ENCODE measurements at places on chromosomes 1 and 21. TPM values are rescaled to one million over a fixed set of nuclear protein-coding genes. Genes with fewer than 3 reads are reported as not detected.
A peak's percentile ranks its signal among the peaks of the same experiment; 100 is the strongest.

DNA sequence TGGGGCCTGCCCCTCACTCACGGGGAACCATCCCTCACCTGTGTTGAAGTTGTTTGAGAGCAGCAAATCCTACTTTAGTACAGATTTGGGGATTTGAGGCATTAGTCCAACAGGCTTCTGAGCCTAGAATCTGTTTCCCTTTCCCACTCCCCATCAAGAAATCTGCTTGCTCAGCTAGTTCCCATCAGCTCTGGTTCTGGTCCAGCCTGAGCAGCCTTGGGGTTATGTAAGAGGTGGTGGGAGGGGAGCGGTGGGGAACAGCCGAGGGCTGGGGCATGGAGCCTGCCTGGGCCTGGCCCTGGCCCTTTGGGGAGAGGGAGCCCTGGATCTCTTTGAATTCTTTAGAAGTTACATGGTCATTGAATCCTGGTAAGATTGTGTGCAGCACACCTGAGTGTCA lies 4.1 kb downstream of the GSTM5 start:
- no peak for DNase-seq
- no peak overlapping the region for H3K4me3 ChIP-seq
- H3K27ac ChIP-seq: no peak overlapping the region
- no peaks in the 10 kb centered on the region for H3K36me3 ChIP-seq
- H3K27me3 ChIP-seq: peaks cover 7% of the 10 kb centered on the region
- no peaks in the 10 kb centered on the region for H3K4me1 ChIP-seq

DNA sequence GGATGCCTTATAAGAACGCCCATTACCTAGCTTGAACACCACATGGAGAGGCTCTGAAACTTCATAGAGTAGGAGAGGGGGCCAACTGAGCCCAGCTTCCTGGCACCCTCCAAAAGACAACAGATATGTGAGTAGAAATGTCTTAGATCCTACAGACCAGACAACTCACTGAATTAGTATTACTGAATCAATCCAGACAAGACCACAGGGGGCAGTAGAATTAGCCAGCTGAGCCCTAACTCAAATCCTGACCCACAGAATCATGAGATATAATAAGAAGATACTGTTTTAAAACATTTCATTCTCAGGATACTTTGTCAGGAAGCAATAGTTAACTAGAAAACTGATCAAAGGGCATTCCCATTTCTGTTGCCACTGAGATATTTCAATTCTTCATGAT lies 45.8 kb upstream of the C1orf21 start:
- H3K27ac ChIP-seq: no peak overlapping the region
- H3K4me1 ChIP-seq: no peaks in the 10 kb centered on the region
- DNase-seq: no peak
- H3K27me3 ChIP-seq: no peaks in the 10 kb centered on the region

DNA sequence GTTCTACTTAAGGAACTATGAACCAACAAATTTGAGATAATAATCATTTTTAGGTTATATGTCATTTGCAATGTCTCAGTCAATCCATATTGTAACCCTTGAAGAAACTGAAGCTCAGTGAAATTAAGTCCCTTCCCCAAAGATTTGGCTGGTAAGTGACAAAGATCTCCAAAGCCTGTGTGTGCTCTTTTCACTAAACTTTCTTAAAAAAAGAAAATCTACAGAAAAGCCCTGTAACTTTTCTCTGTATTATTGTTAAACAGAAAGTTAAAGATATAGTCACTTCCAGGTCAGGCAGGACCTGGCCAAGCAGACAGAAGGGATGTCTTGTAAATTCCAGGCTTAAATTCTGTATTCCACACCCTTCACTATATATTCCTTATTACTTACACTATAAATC lies 1.5 kb downstream of the LIX1L start:
- H3K27ac ChIP-seq: peak overlapping the region; percentile 93
- DNase-seq: no peak
- peaks cover 69% of the 10 kb centered on the region for H3K4me1 ChIP-seq
- peaks cover 14% of the 10 kb centered on the region for H3K27me3 ChIP-seq
- H3K4me3 ChIP-seq: peak overlapping the region; percentile 72
- no peaks in the 10 kb centered on the region for H3K36me3 ChIP-seq

CD244 gene
- polyA plus RNA-seq: 0.63 TPM

DNA sequence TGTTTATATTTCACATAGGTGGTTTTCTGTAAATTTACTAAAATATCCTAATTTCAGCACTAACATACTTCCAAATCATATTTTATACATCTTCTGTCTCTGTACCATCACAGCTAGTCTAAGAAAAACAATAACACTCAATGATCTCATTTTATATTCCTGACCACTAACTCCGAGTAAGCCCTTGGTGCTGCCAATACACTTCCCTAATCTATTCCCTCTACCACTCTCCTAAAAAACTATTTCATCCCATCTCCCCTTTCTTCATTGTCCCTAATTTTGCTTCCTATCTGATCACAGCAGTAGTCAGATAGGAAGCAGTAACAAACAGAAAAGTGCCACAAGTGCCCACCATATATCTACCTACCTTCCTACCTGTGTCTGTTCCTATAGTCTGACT lies 36.2 kb downstream of the ASH1L start:
- no peaks in the 10 kb centered on the region for H3K4me1 ChIP-seq
- DNase-seq: no peak
- no peak overlapping the region for H3K27ac ChIP-seq
- no peaks in the 10 kb centered on the region for H3K36me3 ChIP-seq
- H3K4me3 ChIP-seq: no peak overlapping the region
- no peaks in the 10 kb centered on the region for H3K27me3 ChIP-seq

- no peaks in the 10 kb centered on the region for H3K36me3 ChIP-seq
- no peaks in the 10 kb centered on the region for H3K4me1 ChIP-seq
- no peak overlapping the region for H3K4me3 ChIP-seq
- H3K27ac ChIP-seq: no peak overlapping the region
- no peaks in the 10 kb centered on the region for H3K27me3 ChIP-seq
- no peak for DNase-seq
Measured at GRCh38 chr1:10561497-10561896, 86.7 kb downstream of the PEX14 start.

OR2T35 gene
- not detected for polyA plus RNA-seq

DNA sequence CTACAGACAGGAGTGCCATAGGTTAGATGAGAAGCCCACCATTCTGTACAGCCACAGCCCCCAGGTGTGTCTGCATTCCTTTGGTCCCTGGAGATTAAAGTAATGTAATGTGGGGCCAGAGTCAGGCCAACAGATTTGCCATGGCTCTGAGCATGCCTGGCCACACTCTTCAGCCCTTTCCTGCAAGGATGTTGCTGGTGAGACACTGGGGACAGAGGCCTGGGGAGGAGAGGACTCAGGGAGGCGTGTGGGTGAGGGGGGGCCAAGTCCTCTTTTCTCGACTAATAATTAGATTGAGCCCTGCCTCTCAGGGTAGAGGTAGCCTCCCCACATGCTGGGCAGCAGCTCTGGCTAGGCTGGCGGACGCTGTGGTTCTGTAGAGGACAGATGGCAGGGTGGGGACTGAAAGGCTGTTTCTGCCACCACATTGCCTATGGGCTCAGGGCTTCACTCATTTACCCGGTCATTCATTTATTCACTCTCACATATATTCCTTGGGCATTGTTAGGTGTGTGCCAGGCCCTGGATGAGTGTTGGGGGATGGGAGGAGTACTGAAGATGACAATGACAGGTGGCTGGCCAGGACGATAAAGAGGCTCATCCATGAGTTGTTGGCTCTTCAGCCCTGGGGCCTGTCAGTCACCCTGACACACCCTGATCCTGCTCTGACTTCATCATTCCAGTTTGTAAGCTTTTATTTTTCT lies 7.1 kb upstream of the PRCC start:
- DNase-seq: no peak
- no peak overlapping the region for H3K27ac ChIP-seq
- no peaks in the 10 kb centered on the region for H3K4me1 ChIP-seq
- no peaks in the 10 kb centered on the region for H3K27me3 ChIP-seq
- H3K36me3 ChIP-seq: no peaks in the 10 kb centered on the region

DNA sequence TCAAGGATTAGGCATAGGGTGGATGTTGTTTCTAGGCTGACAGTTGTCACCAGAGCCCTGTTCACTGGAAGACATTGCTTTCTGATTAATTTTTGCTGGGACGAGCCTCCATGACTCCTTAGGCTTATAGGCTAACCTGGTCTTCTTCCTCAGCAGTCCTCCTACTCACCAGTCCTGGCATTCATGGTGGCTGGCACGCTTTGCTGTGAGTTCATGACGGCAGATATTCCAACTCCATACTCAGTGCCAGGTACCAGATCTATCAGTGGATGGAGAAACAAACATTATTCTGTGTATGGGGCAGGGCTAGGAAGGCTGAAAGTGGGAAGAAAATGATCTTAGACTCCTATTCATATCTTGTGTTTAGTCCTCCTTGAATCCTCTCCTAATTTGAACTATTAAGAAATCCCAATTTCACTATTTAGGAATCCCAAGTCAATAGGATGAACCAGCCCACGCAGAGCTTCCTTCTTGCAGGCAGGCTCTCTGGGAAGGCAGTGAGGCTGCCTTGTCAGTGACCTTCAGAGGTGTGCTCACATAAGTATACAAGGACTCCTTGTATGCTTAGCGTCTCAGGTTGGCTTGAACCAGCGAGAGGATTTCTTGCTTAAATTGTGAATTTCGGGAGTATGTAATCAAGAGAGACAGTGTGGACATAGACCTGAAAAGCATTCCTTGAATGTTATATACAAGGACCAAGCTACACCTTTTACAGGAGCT lies 174.6 kb upstream of the KIAA0040 start:
- no peaks in the 10 kb centered on the region for H3K4me1 ChIP-seq
- DNase-seq: no peak
- no peak overlapping the region for H3K27ac ChIP-seq

GRCh38 chr1:30129001-30129408 lies 594.4 kb downstream of the MATN1 start:
- H3K4me3 ChIP-seq: no peak overlapping the region
- no peak for DNase-seq
- H3K36me3 ChIP-seq: no peaks in the 10 kb centered on the region
- no peaks in the 10 kb centered on the region for H3K27me3 ChIP-seq
- no peak overlapping the region for H3K27ac ChIP-seq
- peaks cover 4% of the 10 kb centered on the region for H3K4me1 ChIP-seq

GRCh38 chr1:11156963-11157362 lies 32.2 kb upstream of the ANGPTL7 start:
- H3K4me1 ChIP-seq: peaks cover 9% of the 10 kb centered on the region
- no peak overlapping the region for H3K27ac ChIP-seq
- H3K4me3 ChIP-seq: no peak overlapping the region
- no peak for DNase-seq
- H3K36me3 ChIP-seq: peaks cover 50% of the 10 kb centered on the region

MCOLN2 gene
- 3.9 TPM for polyA plus RNA-seq

DNA sequence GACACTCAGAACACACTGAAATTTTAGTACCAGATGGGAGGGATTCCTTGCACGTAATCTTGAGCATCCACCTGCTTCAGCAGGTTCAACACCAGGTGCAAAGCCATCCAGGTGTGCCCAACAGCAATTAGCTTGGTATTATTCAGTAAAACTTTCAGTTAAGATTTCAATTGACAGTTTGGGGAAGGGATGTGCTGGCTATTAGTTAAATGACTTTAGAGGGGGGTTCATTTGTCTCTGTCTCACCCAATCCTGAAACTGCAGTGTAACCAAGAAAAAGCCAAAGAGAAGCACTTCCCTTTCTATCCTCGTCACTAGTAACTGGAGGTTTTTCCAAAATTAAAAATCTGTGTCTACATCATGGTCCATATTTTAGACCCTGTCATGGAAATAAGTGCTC lies 90.9 kb downstream of the PIK3R3 start:
- H3K27ac ChIP-seq: no peak overlapping the region
- no peaks in the 10 kb centered on the region for H3K27me3 ChIP-seq
- peaks cover 41% of the 10 kb centered on the region for H3K4me1 ChIP-seq
- no peak overlapping the region for H3K4me3 ChIP-seq

SPATA21 gene
- 0.32 TPM for polyA plus RNA-seq

GRCh38 chr1:118868387-118868786 lies 119.8 kb downstream of the TBX15 start:
- H3K36me3 ChIP-seq: no peaks in the 10 kb centered on the region

- H3K27me3 ChIP-seq: no peaks in the 10 kb centered on the region
- H3K36me3 ChIP-seq: no peaks in the 10 kb centered on the region
- H3K4me1 ChIP-seq: no peaks in the 10 kb centered on the region
- DNase-seq: no peak
Measured at GRCh38 chr1:208393416-208393815, 149.2 kb upstream of the PLXNA2 start.

- H3K27ac ChIP-seq: no peak overlapping the region
- DNase-seq: no peak
- no peaks in the 10 kb centered on the region for H3K27me3 ChIP-seq
- H3K36me3 ChIP-seq: no peaks in the 10 kb centered on the region
- H3K4me1 ChIP-seq: no peaks in the 10 kb centered on the region
- no peak overlapping the region for H3K4me3 ChIP-seq
Measured at GRCh38 chr1:207875532-207875931, 35.4 kb downstream of the CD34 start.

TLCD4 gene
- 12.1 TPM for polyA plus RNA-seq

GRCh38 chr1:192350356-192350755 lies 33.6 kb downstream of the RGS21 start:
- no peaks in the 10 kb centered on the region for H3K27me3 ChIP-seq
- no peak overlapping the region for H3K27ac ChIP-seq

GRCh38 chr21:42107177-42107880 lies 36.2 kb downstream of the UMODL1 start:
- no peaks in the 10 kb centered on the region for H3K27me3 ChIP-seq
- H3K27ac ChIP-seq: no peak overlapping the region
- H3K4me1 ChIP-seq: no peaks in the 10 kb centered on the region
- H3K36me3 ChIP-seq: no peaks in the 10 kb centered on the region
- H3K4me3 ChIP-seq: no peak overlapping the region
- DNase-seq: no peak

KIF26B gene
- polyA plus RNA-seq: 9.0 TPM

DNA sequence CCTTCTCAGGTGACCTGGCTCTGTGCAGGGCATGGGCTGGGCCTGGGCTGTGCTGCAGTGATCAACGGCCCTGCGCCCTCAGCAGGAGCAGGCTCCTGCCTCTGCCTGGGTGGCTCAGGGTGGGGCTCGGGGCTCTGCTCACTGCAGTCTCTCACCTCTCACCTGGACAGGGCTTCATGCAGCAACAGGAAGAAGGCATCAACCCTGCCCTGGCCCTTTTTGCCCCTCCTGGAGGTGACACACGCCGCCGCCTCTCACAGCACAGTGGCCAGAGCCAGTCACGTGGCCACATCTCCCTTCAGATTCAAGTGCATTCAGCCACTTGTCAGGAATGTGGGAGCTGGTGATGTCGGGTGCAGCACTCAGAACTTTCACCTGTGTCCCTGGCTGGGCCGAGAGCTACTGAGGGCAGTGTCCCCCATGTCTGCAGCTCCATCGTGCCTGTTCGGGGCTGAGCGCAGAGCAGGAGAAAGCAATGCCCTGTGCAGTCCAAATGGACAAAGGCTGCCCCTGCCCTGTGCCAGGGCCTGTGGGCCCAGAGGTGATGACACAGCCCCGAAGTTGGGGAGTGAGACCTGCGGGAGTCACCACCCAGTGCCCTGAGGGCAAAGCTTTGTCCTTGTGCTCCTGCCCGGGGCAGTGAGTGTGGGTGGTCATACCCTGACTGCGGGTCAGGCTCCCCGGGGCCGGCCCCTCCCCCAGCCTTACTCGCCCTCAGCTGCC lies 314.0 kb downstream of the PTPRU start:
- H3K36me3 ChIP-seq: no peaks in the 10 kb centered on the region
- no peak overlapping the region for H3K27ac ChIP-seq
- H3K4me3 ChIP-seq: no peak overlapping the region
- peak; percentile 68 for DNase-seq

All from left lung (tissue), 14 donors.